Cerebellar cortex (tissue), 1 donor: ENCODE measurements at places on chromosomes 16 and 17.

DNA sequence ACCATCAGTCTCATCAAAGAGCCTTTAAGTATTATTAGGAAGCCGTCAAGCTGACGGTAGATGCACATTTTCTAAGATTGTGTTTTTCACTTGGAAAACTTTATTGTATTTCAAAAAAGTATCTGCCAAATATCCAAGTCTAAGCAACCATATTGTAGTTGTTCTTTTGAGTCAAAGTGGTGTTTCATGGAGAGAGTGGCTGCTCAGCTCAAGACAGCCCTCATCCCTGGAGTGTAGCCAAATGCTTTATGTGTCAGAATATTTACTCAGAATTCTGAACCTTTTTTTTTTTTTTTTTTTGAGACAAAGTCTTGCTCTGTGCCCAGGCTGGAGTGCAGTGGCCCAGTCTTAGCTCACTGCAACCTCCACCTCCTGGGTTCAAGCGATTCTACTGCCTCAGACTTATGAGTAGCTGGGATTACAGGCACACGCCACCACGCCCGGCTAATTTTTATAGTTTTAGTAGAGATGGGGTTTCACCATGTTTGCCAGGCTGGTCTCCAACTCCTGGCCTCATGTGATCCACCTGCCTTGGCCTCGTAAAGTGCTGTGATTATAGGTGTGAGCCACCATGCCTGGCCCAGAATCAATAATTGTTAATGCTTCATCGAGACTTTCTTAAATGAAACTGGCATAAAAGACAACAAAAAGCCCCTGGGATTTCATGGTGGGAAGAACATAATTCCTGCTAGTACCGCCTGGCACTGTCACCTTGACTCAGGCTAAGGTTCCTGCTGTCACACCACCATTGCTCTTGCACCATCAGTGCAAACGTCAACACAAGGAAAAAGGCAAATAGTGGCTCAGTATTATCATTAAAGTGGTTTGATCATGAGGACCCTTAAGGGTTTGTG, 45.5 kb downstream of the PRKCA start:
- DNase-seq, result no peak

- no peak for DNase-seq
These were observed 235.6 kb downstream of the ZNF423 start for GRCh38 chr16:49620158-49620868.

DNA sequence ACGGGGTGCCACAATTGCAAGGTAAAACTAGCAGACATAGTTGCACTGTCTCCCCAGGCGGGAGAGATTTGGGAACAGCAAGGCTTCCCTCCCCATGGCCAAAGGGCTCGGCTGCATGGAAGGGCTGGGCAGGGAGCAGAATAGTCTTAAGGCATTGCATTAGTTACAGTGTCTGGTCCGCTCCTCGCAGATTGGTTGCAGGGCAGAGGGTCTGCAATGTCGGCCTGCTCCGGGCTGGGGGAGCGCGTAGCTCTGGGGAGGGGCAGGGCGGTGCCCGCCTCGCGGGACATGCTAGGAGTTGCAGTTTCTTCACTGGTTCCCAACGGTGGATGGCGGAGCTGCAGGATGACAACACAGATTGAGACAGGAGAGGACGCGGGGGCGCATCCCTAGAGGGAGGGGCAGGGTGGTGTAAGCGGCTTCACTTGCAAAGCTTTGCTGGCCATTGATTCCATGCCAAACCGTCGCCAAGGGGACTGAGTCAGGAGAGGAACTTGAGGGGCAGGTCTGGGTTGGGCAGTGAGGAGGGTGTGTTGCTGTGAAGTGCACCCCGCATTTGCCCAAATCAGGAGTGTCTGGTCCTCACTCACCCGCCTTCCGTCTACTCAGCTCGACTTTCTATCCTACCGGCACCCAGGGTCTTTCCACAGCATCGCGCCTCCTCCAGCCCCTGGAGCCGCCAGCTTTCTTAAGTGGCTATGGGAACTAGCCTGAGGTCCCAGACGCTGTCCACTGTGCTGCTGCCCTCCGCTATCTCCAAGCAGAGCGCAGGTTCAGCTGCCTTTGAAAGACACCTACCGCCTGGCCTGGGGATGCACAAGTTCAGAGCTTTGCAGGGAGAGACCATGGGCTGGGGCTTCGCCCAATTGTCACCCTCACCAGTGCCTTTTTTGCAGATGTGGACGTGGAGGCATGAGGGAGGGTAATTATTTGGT, 1748.9 kb downstream of the TP53TG3F start:
- DNase-seq, result no peak

DNA sequence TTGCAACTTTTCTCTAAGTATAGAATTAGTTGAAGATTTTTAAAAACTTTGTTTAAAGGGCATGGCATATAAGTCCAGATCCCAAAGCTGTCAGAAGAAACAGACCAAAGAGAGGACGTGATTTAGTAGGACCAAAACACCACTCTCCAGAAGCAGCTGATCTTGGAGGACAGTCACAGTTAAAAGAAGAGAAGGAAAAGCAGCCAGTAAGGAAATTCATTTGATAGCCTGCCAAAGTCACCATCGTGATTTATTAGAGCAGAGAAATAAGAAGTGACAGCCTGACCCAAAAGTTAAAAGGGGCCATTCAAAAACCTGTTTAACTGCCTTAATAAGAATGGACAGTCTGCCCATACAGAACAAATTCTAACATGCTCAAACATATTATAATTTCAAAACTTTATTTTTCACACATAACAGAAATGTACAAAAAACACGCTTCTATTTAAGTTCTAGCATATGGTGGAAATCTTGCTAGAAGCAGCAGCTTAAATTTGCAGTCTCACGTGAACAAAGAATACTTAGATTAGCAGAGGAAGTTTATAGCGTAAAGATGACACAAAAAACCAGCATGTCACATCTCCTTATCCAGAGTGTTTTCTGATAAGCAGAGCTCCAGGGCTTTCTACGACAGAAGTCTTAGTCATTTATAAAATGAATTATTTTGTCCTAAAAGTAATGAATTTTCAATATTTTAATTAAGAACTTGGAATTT, 37.2 kb downstream of the TXNDC11 start:
- DNase-seq, result peak; percentile 78

- DNase-seq, result no peak
These were observed 490.2 kb upstream of the SALL1 start for GRCh38 chr16:51641191-51641765.

DNA sequence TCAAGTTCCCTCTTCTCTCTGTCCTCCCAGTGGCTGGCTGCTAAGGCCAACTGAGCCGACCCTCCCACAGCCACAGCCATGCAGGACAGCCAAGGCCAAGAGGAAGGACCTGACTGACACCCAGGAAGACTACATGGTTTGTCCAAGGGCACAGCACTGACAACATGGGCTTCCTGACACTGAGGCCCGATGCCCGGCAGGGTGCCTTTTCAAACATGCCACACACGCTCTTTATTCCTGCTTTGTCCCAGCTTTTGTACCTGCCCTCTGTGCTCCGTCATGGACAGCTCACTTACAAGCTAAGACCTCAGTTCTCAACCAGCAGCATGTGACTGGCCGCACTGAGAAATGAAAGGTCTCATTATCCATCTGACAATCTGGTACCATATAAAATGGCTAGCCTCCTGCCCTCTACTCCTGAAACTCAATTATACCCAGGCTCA, 45.8 kb downstream of the TEX2 start:
- no peak for DNase-seq

- no peak for DNase-seq
These were observed 468.7 kb upstream of the C16orf82 start for GRCh38 chr16:26598061-26598460.

GRCh38 chr16:22631264-22631663, 120.6 kb downstream of the NPIPB5 start:
- DNase-seq, result no peak

DNA sequence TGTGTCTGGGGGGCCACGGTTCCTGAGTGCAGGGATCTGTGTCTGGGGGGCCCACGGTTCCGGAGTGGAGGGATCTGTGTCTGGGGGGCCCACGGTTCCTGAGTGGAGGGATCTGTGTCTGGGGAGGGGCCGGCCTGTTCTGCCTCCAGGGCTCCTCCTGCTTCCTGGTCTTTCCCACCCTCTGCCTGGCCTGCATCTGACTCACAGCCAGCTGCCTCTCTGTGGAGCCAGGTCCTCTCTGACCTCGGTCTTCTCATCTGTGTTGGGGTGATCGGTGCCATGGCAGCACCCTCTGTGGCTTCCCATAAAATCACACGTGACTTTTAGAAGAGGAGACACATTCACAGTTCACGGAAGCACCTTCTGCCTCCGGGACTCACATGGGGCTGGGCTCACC, 50.3 kb downstream of the ZFPM1 start:
- DNase-seq, result no peak

- DNase-seq, result no peak
These were observed 262.7 kb downstream of the SNX29 start for GRCh38 chr16:12239226-12239625.

DNA sequence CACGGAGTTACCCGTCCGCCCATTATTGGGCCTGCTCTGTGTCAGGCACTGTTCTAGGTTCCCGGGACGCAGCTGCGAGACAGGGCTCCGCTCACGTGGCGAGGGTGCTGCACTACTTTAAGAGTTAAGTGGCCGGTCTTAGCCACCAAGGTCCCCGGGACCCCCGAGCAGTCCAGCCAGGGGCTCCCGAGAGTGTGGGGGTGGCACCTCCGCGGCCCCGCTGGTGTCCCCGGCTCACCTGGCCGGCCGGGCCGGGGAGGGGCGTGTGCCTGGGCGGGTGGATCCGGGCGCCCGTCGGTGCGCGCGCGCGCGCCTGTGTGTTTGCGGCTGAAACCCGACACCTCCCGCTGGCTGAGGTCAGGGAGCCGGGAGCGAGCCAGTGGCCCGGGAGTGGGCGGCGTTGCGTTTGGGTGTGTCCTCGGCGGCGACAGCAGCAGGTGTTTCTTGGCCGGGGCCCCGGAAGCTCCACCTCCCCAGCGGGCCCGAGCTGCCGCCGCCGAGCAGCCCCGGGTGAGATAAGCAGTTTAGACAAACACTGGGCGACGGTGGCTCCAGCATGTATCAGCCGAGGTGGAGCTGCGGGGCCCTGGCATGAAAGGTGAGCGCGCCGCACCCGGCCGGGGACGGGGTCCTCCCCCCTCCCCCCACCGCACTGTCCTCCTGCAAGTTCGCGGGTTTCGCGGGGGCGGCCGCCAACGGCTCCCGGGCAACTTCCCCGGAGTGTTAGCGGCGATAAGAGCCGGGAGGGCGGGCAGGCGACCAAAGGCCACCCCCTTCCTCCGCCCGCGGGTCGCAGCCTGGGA, at the start of gene GSE1:
Gene GSE1 (plus strand): TSS at position 522 of the 803 bp plus-strand sequence. CDS start 70 bp downstream, at position 592.
- peak; percentile 76 for DNase-seq

DNA sequence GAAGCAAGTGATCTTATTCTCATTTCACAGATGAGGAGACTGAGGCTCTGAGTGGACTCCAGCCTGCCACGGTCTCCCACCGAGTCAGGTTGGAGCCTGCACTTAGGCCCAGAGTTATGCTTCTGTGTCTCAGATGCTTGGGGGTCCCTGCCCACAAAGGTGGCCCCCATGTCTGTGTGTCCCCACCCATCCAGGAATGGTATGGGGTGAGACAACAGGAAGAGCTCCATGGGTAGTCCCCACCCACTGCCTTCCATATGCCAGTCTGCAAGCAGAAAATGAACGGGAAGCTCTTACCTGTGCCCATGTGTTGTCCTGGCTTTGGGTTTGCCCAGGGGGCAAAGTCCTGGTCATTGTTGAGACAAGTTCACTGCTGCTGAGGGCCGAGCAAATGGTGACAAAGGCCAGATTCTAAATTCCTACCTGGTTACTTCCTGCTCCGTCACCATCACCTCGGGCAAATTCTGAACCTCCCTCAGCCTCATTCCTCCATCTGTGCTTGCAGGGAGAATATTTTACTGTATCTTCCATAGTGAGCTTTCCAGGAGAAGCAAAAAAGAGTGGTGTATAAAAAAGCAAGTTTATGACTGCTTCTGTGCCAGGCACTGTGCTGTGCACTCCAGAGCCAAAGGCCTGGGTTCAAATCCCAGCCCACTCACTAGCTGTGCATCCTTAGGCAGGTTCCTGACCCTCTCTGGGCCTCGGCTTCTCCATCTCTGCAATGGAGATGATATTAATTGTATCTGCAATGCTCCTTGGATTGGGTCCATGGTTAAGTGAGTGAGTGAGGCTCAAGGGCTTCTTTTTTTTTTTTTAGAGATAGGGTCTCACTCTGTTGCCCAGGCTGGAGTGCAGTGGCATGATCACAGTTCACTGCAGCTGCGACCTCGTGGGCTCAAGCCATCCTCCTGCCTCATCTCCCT, 9.3 kb downstream of the IL4R start:
- DNase-seq, result no peak

- no peak for DNase-seq
These were observed 47.4 kb upstream of the WSB1 start for GRCh38 chr17:27246537-27246936.

DNA sequence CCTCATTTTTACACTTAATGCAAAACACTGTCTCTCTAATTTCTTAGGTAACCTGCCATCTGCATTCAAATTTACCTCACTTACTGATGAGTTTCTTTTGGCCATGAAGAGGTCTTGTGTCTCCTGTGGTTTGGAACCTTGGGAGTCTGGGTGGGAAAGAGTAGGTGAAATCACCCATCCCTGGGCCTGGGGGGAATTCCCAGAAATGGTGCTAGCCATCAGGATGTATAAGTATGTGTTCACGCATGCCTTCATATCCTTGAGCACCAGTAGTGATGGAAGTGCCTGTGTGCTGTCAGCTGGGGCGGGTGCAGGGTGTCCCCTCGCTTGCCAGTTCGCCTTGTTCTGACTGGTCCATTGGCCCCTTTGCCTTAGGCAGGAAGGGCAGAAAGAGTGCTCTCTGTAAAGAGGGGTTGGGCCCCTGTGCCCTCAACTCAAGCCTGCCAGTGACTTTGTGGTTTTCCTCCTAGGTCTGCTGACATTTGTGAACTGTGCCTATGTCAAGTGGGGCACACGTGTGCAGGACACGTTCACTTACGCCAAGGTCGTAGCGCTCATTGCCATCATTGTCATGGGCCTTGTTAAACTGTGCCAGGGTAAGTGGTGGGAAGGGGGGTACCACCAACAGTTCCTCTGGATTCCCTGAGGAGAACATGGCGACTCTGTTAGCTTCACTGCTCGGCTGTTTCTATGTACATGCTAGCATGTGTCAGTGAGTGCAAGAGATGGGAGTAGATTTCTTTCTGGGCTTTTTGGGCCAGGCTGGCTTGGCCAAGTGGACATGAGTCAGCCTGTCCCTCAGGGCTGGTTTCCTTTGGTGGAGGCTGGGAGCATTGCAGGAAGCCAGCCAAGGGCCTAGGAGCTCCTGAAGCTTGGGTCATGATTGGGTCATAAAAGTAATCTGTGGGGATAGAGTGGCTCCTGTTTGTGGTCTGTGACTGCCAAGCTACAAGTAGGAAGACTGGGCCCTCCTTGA, 23.2 kb downstream of the SLC7A6OS start:
- DNase-seq, result no peak

DNA sequence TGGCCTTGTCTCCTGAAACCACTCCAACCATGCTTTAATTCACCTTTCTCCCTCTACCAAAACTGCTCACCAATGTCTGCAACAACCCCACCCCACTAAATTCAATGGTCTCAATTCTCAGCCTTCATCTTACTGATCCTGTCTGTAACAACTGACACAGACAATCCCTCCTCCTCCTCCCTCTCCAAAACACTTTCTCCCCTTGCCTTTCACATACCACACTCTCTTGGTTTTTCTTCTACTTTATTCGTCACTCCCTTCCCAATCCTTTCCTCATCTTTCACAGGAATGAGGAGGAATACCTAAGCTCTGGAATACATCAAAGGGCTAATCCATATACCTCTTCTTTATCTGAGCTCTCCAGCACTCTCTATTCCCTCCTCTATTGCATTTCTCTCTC, 65.4 kb downstream of the STH start:
- DNase-seq, result no peak
